Progenitor cell of endocrine pancreas (in vitro differentiated cells): ENCODE measurements at places on chromosomes 16 and 17.

GRCh38 chr17:50187751-50188530 is 13.5 kb downstream of the COL1A1 start:
- no peak for DNase-seq

DNA sequence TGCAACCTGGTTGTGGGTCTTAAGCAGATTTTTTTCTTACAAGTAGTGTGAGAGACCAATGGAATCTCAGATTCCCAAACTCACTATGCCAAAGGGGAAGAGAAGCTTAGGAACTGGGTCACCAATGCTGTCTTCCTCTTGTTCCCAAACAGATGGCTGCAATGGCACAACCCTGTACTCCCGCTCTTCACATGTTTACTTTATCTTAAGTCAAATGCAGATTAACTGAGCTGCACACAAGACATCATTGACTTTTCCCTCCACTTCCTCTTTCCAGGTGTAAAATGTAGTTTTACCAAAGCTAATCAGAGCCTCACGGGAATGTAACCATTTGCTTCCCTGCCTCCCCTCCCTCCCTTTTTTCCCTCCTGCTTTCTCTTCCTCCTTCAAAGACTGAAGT is 14.4 kb upstream of the CD300E start:
- no peak for DNase-seq

DNA sequence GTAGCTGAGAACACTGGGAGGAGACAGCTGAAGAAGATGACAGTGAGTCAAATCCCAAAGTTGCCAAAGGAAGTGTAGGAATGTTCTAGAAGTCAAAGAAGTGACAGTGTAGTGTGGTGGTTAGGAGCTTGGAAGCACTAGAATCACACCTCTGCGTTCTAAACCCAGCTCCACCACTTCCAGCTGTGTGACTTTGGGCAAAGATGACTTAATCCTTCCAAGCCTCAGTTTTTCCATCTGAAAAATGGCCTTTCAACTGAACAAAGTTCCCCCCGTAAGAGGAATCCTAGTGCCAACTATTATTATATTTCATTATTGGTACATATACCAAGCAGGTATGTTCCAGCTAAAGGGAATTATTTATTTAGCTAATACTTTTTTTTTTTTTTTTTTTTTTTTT is 56.0 kb downstream of the IQCK start:
- no peak for DNase-seq

GRCh38 chr17:77308861-77309726 is 168.3 kb downstream of the SEC14L1 start:
- no peak for DNase-seq

DNA sequence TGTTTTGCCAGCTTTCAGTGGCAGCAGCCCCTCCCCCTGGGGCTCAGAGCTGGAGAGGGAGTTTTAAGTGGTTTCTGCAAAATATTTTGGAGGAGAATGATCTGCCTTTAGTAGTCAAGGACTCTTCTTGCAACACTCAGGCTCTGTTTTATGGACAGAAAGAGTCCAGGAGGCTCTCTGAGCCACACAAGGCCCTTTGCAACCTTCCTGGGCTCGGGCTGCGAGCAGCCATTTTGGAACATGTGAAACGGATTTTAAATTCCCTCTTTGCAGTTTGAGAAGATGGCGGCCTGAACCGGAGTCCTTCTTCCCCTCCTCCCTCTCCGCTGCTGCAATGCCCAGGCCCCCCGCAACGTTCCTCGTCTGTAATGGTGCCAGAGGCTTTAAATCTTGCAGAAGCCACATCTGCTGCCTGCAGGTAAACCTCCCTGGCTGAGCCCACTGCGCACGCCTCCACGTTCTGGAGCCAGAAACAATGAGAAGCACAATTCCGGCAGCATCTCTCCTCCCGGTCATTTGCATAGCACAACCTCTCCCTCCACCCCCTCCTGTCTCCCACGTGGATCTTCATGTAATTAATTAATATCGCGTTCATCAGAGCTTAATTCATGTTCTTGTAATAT is 386.1 kb downstream of the SEC14L1 start:
- no peak for DNase-seq

GRCh38 chr16:69150146-69150865 is 17.9 kb downstream of the UTP4 start:
- DNase-seq: peak; percentile 37

GRCh38 chr16:9072806-9073341 is 18.6 kb upstream of the HAPSTR1 start:
- no peak for DNase-seq

DNA sequence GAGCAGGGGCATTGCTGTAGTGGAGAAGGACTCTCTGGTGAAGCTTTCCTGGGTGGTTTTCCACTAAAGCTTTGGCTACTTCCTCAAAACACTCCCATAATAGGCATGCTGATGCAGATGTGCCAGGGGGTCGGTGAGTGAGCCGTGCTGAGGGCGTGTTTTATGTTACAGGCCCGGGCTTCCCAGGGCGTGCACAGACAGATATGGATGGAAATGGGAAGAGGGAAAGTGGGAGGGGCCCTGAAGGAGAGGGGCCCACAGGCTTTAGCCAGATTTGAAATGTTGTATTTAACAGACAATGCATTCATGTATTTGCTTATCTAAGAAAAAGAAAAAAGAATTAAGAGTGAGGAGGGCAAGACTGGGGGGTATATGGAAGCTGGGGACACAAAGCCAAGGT is 56.3 kb downstream of the IL21R start:
- DNase-seq: no peak

GRCh38 chr16:65658787-65659220 is 536.9 kb upstream of the CDH11 start:
- no peak for DNase-seq

GRCh38 chr17:5837055-5837491 is 233.1 kb upstream of the WSCD1 start:
- DNase-seq: no peak

DNA sequence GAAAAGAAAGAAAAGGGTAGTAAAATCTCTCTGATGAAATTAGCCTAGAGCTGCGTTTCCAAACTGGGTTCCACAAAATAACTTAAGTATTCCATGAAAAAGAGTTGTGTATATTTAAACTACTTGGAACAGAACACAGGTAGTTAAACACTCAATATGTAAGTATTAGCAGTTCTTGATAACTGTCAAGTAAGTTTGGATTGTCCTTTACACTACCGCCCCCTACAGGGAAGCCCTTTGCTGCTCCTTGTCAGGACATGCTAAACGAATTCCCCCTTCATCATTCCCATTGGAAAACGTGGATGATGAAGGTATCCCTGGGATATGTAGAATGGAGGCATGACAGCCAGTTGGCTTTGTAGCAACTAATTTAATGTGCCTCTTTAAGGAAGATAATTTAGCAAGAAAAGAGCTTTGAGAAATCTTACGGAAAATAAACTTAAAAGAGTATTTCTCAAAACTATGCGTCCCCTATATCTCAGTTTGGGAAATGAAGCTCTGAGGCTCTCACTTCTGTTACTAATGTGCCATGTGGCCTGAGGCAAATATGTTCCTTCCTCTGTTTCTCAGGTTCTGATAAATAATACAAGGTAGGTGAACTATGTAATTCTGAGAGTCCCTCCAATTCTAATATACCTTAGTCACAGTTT is 18.8 kb downstream of the NCBP3 start:
- peak; percentile 32 for DNase-seq

- no peak for DNase-seq
Measured at GRCh38 chr16:46950009-46950408, 23.5 kb downstream of the DNAJA2 start.

DNA sequence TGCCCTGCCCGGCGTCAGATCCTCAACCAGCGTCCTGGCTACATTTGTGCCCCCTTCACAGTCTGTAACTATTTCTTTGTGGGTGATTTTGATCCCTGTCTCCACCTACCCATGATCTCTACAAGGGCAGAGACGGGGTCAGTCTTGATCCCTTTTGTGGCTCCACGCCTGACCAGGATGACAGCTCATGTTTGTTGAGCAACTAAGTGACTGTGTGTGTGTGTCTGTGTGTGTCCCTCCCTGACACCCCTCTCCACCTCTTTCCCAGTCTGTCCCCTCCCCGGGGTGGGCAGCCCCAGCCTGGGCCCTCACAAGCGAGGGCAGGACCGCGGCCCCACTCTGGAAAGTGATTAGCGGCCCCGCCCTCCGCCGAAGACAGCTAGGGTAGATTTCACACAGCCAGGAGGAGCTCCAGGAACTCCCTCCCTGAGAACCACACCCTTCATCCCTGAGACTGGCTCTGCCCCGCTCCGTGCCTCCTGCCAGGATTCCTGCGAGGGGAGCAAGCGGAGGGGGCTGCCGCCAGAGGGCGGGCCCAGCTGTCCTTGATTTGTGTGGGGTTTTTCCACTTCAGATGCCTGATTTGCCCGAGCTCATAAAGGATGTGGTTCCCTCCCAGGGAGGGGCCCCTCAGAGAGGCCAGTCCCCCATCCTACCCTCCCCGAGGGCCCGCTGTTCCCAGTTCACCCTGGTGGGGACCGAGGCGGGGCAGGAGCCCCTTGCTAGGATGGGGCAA is 5.3 kb upstream of the HS3ST6 start:
- no peak for DNase-seq

- DNase-seq: no peak
Measured at GRCh38 chr16:81956213-81956948, 54.9 kb downstream of the SDR42E1 start.

DNA sequence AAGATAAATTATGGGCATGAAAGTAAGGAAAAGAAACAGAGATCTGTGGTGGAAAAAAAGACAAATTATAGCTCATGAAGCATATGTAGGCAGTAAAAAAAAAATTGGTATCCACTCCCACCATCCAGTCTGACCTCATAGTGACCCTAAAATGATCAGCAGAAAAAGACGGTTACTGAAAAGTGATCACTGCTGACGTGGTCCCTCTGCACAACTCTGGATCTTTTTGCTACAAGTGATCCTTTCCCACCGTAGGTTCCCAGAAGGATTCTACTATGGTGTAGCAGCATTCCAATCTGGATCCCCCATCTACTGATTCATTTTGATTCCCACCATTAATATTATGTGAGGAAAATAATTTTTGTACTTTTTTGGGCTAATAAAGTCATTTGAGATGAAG is 10.9 kb upstream of the CHST6 start:
- DNase-seq: no peak

GRCh38 chr17:50380369-50381259 is 7.6 kb downstream of the EME1 start:
- DNase-seq: no peak

DNA sequence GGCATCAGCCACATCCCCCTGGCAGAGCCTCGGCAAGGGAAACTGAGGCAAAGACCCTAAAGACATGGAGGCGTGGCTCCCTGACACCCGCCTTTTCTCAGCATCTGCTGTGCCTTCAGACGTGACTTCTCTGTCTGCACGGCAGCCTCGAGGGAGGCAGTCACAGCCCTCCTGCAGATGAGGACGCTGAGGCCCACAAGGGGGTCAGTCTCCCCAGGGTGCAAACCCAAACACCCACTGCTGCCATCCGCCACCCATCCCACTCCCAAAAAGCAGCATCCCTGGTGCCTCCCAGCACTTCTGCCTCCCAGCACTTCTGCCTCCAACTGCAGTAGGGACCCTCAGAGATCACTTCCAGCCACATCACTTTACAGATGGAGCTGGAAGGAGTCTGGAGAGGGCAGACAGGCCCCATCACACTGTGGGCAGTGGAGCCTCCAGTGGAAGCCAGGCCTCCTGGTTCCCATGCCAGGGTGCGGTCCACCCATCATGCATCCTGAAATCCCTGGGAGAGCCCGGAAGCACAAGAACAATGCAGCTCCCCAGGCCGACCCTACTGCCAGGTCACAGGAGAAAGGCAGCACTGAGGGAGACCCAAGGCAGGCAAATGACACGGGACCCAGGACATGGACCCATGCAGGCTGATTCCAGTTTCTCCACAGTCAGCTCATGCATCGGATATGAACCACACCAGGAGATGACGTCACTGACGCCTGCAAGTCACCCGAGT is 23.8 kb downstream of the KDM8 start:
- DNase-seq: no peak
